Ecto neural progenitor cell (in vitro differentiated cells): ENCODE measurements at places on chromosomes 12 and 14.

- no peak for DNase-seq
These were observed 53.1 kb upstream of the STON2 start for GRCh38 chr14:81453166-81453766.

- peak; percentile 80 for DNase-seq
These were observed at the start of gene BHLHE41 for GRCh38 chr12:26124446-26125399. Gene BHLHE41, minus strand, starts transcription at chr12:26125037. Its CDS starts 258 bp downstream, at chr12:26124779.

DNA sequence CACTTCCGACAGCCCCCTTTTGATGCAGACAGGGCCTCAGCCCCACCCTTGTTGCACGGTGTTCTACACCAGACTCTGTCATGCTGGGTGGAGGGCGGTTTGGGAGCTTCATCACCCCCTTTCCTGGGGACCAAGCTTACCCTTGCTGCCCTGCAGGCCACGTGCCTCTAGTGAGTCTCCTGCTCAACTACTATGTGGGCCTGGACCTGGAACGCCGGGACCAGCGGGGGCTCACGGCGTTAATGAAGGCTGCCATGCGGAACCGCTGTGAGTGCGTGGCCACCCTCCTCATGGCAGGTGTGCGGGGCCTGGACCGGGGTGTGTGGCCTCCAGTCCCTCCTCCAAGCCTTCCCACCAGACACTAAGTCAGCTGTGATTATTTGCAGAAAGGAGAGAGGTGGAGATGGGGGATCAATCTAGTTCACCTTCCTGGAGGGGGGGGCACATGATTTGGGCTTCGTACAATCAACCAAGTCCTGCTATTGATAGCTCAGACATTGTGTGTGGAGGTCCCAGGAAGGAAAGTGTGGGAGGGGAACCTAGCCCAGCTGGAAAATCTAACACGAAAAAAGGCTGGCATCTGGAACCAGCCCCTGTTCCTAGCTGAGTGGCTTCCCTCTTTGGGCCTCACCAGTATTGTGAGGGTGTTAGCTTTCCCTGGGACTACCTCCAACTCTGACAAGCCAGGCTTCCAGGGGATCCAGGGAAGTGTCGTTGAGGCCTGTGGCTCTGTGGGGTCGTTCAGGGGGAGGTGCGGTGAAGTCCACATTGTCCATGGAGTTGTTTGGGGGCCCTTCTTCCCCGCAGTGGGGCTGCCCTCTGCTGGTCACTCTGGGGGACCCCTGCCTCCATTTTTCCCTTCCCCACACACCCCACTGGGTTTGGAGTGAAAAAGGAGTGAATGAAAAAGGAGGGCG is 1.6 kb downstream of the ANKRD33 start:
- no peak for DNase-seq

GRCh38 chr12:32047357-32048212 is 59.1 kb upstream of the BICD1 start:
- DNase-seq = no peak

- no peak for DNase-seq
These were observed 13.9 kb downstream of the COPZ1 start for GRCh38 chr12:54338698-54339296.

DNA sequence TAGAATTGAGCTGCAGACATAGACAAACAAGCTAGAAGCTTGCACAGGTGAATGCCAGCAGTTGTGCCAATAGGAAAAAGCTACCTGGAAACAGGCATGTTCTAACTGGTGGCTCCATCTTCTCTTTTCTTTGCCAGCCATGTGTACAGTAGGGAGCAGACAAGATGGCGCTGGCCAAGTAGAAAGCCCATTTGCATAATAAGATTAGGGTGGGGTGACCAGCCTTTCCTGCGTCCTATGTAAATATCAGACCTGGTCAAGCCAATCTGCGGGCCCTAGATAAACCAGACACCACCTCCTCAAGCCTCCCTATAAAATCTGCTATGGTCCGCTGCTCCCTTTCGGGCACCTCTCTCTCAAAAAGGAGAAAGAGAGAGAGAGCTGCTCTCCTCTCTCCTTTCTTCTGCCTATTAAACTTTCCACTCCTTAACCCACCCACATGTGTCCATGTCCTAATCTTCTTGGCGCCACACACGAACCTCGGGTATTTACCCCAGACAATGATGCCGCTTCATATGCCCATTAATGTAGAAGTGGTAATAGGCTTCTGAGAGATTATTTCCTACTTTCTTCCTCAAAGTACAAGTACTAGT is 201.0 kb downstream of the SLC25A21 start:
- no peak for DNase-seq

GRCh38 chr12:7695566-7696197 is at the start of gene GDF3:
Gene GDF3, minus strand, starts transcription at chr12:7695775. Its CDS starts 47 bp downstream, at chr12:7695728.
- DNase-seq = no peak

GRCh38 chr14:87042354-87042753 is 950.6 kb downstream of the GALC start:
- no peak for DNase-seq

DNA sequence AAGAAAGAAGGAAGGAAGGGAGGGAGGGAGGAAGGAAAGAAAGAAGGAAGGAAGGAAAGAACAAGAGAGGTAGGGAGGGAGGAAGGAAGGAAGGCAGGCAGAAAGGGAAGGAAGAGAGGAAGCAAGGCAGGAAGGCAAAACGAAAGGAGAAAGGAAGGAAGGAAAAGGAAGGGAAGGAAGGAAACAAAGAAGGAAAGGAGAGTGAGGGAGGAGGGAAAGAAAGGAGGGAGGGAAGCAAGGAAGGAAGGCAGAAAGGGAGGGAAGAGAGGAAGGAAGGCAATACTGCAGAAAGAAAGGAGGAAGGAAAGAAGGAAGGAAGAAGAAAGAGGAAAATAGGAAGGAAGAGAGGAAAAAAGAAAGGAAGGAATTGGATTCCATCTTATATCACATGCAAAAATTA is 1303.1 kb upstream of the TMEM132C start:
- DNase-seq = no peak

DNA sequence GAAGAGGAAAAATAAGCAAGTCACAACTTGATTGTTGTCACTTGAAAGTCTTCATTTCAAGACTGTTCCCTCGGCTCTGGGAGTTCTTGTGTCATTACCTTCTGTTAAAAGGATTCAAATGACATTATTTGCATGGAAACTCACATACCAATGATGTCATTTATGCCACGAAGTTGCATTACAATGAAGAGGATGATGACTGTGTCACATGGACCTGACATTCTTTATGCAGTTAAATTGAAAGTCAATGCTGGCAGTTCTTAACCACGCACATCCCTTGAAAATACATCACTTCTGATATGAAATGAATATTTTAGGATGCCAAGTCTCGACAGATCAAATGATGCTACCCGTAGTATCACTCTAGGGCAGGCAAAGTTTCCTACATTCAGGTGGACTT is 1069.5 kb downstream of the VRK1 start:
- DNase-seq = no peak

GRCh38 chr12:79455286-79455685 is 235.5 kb downstream of the PAWR start:
- DNase-seq = no peak

GRCh38 chr12:22755629-22756028 is 130.7 kb downstream of the ETNK1 start:
- no peak for DNase-seq

GRCh38 chr12:120539303-120539702 is 5.1 kb downstream of the RNF10 start:
- no peak for DNase-seq

GRCh38 chr12:48789858-48790326 is 1.0 kb upstream of the ADCY6 start:
- DNase-seq = no peak

DNA sequence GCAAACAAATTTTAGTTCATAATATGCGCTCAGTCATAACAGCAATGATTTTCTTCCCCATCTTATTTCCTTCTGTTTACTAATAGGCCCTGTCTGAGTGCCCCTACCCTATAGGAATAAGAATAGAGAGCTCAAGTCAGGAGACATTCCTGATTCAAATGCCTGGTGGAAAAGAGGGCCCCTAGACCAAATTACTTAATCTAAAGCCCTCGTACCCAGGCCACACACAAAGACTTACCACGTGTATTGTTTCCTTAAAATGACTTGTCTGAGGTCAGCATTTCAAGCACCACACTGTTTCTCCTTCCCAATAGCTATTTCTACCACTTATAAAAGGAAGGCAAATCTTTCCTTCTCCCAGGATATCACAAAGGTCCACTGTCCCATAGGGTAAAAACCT is 314.9 kb upstream of the TMTC1 start:
- DNase-seq = no peak

GRCh38 chr12:125093681-125094330 is 28.6 kb downstream of the AACS start:
- no peak for DNase-seq
